ENCODE measurements at places on chromosomes 1 and 21. TPM values are rescaled to one million over a fixed set of nuclear protein-coding genes. Genes with fewer than 3 reads are reported as not detected.
A peak's percentile ranks its signal among the peaks of the same experiment; 100 is the strongest.

Gene CCDC185
- not detected for total RNA-seq

Gene PRAMEF25
- total RNA-seq, result not detected

Gene LCA5L
- 5.8 TPM for total RNA-seq

Gene CNR2
- total RNA-seq, result not detected

Gene KIF21B
- total RNA-seq, result 2.1 TPM

Gene HENMT1
- total RNA-seq, result 2.3 TPM

Gene SMYD3
- total RNA-seq, result 28.5 TPM

Gene FALEC
- not detected for total RNA-seq

Gene ZNF593OS
- total RNA-seq, result not detected

Gene TAGLN2
- 152 TPM for total RNA-seq

Gene HSPA6
- 2.2 TPM for total RNA-seq

Gene HJV
- total RNA-seq, result 0.11 TPM

Gene FNDC10
- total RNA-seq, result 73.6 TPM

Gene DIO1
- 0.19 TPM for total RNA-seq

Gene POLR3GL
- total RNA-seq, result 32.3 TPM

DNA sequence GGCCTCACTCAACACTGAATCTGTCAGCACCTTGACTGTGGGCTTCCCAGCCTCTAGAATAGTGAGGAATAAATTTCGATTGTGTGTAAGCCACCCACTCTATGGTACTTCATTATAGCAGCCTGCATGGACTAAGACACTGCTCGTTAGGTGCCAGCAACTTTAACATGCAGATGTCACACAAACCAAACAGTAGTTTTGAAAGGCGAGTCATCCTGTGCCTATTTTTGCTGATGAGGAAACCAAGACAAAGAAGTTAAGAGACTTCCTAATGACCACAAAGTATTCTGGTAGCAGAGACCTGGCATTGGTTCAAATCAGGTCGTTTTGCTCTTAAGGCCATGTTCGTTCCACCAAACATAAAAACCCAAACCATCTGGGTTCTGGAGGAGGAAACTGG lies 42.9 kb downstream of the BATF3 start:
- no peak for DNase-seq

DNA sequence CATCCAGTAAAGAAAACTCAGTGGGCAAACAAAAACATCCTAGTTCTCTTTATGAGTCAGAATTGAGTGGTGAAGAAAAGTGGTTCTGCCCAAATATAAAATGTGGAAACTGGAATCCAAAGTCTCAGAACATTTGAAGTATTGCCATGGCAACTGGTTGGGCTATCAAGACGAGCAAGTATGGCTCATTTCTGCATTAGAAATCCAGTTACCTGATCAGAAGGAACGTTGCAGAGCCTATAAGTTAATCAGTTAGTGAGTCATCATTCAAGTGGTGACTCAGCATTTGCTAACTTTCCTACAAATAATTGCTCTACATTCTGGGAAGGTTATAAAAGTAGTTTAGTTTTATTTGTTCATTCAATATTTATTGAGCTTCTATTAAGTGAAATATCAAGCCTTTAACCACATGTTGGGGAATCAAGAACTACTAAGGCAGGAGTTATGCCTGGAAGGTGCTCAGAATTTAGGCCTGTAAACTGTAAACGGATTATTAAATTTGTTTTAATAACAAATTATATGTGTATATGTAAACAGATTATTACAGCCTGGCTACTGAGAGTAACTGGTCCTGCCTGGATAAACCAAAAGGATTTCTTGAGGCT lies 104.3 kb downstream of the PAPPA2 start:
- no peak for DNase-seq

DNA sequence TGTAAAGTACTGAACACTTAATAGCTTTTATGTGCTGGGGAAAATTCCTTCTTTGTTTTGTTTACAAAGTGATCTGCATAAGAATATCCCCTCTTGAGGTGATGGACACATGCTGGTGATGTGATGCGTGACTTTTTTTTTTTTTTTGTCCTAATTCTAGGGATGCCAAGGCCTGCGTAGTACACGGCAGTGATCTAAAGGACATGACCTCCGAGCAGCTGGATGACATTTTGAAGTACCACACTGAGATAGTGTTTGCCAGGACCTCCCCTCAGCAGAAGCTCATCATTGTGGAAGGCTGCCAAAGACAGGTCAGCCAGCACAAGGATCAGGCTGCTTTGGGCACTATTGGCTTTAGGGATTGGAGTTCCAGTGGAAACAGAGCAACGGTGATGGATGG lies 24.7 kb downstream of the ATP1A1 start:
- no peak for DNase-seq

- no peak for DNase-seq
Measured at GRCh38 chr1:25991937-25992688, 5.8 kb downstream of the PAFAH2 start.

GRCh38 chr21:46063227-46063626 lies 34.7 kb upstream of the COL6A2 start:
- DNase-seq, result no peak

DNA sequence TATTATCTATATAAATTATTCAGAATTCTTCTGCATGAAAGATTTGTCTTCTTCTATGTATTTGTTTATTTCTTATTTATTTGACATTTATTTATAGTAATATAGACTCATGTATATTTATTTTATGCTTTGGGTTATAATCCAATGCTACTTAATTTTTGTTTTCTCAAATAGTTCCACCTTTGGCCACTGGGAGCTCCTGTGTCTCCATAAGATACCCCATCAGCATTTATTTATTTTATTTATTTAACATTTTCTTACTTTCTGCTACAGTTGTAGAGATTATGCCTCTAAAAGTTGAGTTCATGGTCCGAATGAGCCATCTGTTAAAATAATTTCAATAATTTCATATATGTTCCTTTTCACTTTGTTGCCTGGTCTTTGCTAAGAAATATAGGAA lies 289.4 kb downstream of the ADGRL2 start:
- no peak for DNase-seq

- no peak for DNase-seq
Measured at GRCh38 chr1:229167318-229167717, 103.6 kb upstream of the RAB4A start.

GRCh38 chr1:228413241-228414010 lies 3.2 kb downstream of the TRIM17 start:
- DNase-seq, result no peak

DNA sequence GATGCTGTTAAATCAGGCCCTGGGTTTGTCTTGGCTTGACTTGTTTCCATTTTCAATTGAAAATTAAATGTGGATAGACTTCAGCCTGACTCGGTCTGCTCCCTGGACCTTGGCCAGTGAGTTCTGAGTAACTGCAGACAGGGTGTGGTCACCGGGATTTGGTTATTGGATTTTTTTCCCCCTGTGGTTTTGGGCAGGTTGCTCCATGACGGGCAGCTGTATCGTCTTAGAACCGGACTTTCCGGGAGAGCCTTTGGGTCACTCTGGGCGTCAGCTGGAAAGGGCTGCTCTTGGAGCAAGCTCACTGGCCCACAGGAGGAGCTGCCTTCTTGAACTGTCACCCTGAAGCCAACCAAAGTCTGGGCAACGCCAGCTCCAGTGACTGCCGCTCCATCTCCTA lies 75.0 kb downstream of the CLIC6 start:
- DNase-seq, result no peak

DNA sequence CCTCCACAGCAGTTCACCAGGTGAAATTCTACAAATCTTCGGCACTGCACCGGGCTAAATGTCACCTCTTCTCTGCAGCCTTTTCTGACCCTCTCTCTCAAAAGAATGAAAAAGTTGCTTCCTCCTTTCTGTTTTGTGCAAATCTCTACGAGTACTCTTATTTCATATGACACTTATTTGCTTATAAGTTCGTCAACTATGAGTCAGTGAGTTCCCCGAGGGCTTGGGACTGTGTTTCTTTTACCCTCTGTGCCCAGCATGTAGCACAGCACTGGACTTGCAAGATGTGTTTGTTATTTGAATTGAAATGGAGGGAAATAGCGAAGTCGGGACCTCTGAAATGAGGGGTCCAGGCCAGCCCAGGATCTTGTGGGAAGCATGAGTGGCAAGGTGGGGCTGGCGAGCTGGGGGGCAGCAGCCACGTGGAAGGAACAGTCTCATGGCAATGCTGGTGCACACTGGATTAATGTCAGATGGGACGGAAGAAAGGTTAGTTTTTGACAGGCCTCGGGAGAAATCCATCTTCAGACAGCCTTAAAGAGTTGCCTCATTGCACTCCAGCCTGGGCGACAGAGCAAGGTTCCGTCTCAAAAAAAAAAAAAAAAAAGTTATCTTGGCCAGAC lies 6.2 kb downstream of the SLC6A9 start:
- DNase-seq, result no peak

- peak; percentile 75 for DNase-seq
Measured at GRCh38 chr1:45686015-45686287, 382 bp downstream of the GPBP1L1 start.

GRCh38 chr1:241081473-241081872 lies 275.5 kb downstream of the RGS7 start:
- no peak for DNase-seq

DNA sequence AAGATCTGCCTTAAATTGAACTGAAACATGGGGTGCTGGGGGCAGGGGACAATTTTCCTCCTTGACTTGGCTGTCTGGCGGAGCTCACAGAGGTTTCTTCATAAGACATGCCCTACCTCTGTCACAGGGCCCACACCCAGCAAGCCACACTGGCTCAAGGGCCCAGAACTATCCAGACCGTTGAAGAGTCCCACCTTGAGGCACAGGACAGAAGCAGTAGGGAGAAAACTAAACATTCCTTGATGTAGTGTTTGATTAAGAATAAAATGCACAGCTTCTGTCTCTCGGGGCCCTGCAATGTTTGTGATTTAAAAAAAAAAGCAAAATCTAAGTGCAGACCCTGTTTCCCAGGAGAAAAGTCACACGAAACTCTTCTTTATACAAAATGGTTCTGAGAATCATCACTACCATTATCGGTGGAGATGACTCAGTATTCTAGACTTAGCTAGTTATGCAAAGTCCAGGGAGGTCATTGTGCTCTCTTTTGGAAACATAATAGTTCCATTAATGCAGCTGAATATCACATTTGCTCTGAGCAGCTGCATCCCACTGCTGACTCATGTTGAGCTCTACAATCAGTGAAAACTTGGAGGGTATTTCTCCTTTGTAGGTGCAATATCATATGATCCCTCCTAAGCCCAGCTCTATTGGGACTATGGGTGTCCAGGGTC lies 53.6 kb upstream of the DIRAS3 start:
- DNase-seq, result no peak

- no peak for DNase-seq
Measured at GRCh38 chr1:246709835-246710234, 14.4 kb upstream of the SCCPDH start.

GRCh38 chr1:108590957-108591356 lies 31.1 kb downstream of the EEIG2 start:
- DNase-seq, result peak; percentile 30

DNA sequence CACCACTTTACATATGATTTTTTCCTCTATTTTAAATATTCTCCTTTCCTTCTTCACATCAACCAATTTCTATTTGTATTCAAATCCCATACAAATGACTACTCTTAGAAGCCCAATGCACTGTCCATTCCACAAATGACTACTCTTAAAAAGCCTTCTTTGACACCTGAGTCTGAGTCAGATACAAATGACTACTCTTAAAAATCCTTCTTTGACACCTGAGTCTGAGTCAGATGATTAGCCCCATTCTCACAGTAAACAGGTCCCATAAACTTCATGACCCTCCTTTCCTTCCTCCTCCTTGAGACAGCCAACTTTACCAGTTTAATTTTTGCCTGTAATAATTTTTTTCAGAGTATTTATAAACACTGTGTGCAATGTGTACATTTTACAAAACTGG lies 231.3 kb upstream of the USP25 start:
- DNase-seq, result no peak

DNA sequence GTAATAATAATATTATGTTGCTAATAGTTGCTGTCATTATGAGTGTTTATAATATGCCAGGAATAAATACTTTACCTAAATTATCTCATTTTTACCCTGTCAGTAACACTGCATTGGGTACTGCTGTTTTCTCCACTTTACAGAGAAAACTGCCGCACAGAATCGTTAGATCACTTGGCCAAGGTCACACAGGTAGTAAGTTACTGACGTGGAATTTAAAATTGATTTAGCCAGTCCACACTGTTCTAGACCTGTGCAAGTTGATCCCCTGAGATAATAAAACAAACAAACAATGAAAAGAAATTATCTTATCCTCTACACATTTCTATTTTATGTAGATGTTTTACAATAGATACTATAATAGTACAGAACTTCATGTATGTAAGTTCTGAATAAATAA lies 174.1 kb downstream of the ROR1 start:
- DNase-seq, result no peak

- DNase-seq, result no peak
Measured at GRCh38 chr1:2466270-2466665, 9.8 kb upstream of the PLCH2 start.

- DNase-seq, result no peak
Measured at GRCh38 chr1:183091181-183091580, 68.0 kb downstream of the LAMC1 start.

- DNase-seq, result no peak
Measured at GRCh38 chr1:37609994-37610393, 14.3 kb upstream of the GNL2 start.

DNA sequence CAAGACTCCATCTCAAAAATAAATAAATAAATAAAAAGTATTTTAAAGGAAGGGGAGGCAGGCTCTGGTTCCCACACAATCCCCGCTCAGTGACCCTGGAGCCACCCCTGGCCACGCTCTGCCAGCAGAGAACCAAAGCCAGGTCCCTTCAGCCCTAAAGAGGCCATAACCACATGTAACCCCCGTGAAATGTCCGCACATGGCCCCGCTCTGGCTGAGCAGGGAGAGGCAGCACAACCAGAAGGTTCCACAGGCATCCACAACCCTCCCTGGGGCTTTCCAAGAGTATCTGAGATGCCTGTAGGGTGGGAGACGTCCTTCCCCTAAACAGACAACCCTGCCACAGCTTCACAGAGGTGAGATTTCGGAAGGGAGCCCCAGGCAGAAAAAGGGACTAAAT lies 1.4 kb upstream of the ARF1 start:
- DNase-seq, result no peak

GRCh38 chr1:163870666-163871065 lies 548.9 kb downstream of the NUF2 start:
- no peak for DNase-seq

DNA sequence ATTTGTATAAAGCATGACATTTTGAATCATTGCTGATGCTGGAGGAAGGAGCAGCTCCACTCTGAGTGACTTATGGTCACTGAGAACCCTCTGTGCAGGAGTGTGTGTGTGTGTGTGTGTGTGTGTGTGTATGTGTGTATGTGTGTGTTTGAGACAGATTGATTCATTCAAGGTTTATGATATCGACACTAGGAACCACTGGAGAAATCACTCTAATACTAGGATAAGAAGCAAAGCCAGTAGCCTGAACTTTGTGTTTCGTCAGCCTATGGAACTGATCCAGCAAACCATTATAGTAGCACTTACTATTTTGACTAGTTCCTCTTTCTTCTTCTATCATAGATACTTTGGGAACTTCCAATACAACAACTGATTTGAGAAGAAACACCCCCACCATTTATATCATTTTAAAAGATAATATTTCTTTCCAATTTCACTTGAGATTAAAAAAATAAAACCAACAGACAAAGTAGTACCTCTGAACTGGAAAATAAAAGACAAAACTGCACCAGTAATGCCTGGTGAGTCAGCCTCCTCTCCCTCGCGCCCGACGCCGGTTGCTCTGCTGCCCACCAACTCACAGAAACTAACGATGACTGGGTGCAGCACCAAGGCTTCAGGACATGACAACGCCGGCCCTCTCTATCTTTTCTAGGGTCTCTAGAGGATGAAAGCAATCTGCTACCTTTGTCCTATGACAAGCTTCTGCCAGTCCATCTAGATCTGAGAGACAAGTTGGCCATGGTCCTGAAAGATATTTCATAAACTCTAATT lies 20.9 kb downstream of the SLAMF1 start:
- DNase-seq, result no peak

Measured in adrenal gland (tissue), 19 donors.